ENCODE measurements at places on chromosomes 1 and 21.

GRCh38 chr1:100497796-100498195, 40.1 kb upstream of the GPR88 start:
- no peak for DNase-seq

GRCh38 chr1:159935719-159936272, 9.6 kb downstream of the IGSF9 start:
- no peak for DNase-seq

DNA sequence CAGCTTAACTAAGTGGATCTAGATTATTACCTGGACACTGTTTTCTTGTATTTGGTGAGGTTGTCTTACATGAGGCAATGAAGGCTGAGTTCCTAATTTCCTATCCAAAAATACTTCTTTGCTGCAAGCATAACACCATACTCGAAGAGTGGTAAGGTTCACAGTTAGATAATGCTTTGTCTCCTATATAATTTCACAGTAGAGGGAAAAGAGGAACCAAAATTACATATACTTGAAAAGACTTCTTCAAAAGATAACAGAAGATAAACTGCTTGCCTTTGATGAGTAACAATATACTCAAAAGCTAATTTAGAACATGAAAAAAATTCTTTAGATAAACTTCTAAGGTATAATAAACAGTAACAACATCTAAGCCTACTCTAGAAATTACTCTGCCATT, 20.4 kb downstream of the USP33 start:
- DNase-seq = no peak

- no peak for DNase-seq
Observed at GRCh38 chr1:116852367-116852766, 57.3 kb upstream of the PTGFRN start.

- no peak for DNase-seq
Observed at GRCh38 chr21:26120828-26121227, 49.7 kb downstream of the APP start.

All from CD4-positive, alpha-beta T cell treated with Interleukin-1 beta for 1 hour (primary cell).